Cerebellum (tissue), 4 donors: ENCODE measurements at places on chromosomes 2 and 18. TPM values are rescaled to one million over a fixed set of nuclear protein-coding genes. Genes with fewer than 3 reads are reported as not detected.

REG3A gene
- 0.45 TPM for total RNA-seq

SESTD1 gene
- total RNA-seq, result 68.3 TPM

DNA sequence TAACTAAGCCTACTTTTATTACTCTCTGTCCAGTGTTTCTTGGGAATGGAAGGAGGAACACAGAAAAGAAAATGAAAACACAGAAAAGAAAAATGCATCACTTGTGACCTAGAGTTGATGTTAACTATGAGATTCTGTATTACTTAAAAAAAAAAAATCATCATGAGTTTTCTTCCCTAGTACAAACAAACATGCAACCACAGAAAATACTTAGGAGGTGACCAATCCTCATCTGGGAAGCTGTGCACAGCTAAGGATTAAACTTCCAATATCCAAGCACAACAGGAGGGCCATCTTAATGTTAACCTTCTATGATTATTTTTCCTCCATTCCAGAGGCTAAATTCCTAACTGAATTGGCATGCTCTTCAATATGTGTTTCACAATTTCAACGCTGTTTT, 1140.4 kb downstream of the LRP1B start:
- DNase-seq, result no peak

GRCh38 chr2:41695198-41696113, 352.4 kb upstream of the PKDCC start:
- DNase-seq, result no peak

DNA sequence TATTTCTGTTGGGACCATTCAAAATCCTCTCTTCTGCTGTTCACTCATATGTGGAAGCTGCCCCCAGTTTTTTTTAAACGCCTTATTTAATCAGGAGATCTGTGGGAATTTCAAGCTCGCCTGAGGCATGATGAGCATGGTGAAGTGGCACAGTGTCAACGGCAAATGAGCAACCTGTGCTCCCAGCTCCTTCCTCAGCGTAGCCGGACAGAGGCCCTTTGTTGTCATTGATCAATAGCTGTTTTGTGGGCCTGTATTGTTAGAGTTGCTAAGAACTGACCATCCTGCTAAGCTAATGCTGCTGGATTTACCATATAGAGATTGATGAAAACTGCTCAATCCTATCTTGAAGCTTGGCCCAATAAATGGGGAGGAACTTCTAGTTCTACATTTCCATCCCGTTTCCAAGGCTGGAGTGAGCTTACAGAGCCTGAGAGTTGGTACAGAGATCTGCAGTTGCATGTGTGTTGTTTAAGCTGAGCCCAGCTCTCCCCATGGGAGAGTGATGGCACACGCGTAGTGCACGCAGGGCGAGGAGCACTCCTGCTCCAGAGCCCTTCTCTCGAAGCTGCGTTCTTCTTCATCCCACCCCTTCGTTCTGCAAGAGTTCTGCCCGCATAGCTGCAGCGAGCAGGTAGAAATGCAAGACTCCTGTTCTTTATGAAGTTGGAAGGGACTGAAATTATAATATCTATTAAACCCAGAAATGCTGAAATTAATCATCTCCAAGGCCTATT, 108.8 kb downstream of the RTN4 start:
- DNase-seq, result no peak
